Fibroblast of villous mesenchyme (primary cell): ENCODE measurements at places on chromosomes 4 and X. TPM values are rescaled to one million over a fixed set of nuclear protein-coding genes. Genes with fewer than 3 reads are reported as not detected.

DNA sequence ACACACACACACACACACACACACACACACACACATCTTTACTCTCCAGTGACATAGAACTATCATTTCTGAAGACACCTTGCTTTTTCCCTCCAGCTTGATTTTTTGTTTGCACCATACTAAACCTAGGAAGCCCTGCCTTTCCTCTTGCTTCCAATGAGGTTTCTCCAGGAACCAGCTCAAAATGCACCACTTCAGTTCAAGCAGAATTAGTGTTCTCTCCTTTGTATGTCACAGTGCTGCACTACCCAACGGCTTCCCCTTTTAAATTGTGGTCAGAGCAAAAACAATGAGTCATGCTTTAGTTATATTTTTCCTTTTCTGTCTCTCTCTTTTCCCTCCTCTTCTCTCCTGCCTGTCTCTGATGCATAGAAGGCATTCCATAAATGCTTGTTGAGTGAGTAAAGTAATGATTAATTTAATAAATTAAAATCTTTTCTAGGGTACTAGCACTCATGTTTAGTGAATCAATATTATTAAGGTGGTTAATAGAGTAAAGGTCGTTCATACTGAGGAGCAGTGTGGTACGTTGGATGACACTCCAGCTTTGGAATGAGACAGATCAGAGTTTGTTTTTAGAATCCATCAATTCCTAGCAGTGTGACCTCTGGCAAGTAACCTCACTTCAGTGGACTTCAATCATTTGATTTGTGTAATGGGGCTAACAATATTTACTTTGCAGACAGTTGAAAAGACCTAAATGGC is 5.9 kb downstream of the RTL3 start:
- peak; percentile 50 for DNase-seq

DNA sequence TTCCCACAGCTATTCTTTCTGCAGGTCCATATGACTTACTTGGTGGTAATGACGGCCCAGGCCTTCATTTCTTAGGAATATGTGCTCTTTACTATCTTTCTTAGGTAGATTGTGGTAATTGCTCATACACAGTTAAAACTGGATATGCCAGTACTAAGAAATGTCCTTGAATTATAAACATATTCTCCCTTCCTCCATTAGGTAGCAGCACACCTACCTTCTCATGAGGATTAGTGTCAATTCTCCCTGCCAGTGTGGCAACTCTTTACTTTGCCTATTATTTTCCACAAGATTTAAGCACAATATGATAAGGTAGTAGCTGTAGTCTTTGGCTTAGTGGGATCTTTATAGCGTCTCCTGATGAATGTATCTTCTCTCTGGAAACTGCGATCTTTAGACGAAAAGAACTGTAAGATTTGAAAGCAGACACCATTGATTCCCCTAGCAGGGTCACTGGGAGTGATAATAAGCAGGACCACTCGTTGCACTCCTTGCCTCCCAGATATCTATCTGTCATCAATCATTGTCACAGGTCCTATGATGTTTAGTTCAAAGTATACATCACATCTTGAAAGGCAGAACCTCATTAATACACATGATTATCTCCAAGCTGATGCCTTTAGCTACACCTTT is 1240.7 kb downstream of the C4orf33 start:
- DNase-seq = peak; percentile 16

GRCh38 chr4:22202246-22202974 is 253.8 kb upstream of the KCNIP4 start:
- DNase-seq = no peak

- DNase-seq = peak; percentile 49
Observed at GRCh38 chr4:17068392-17068791, 169.9 kb upstream of the LDB2 start.

- DNase-seq = no peak
Observed at GRCh38 chr4:13430834-13431568, 53.1 kb downstream of the RAB28 start.

- no peak for DNase-seq
Observed at GRCh38 chr4:186688150-186688943, 35.3 kb downstream of the FAT1 start.

GRCh38 chr4:20037745-20038144 is 214.0 kb upstream of the SLIT2 start:
- DNase-seq = no peak

GRCh38 chr4:161916035-161916434 is 247.8 kb downstream of the FSTL5 start:
- DNase-seq = no peak

- DNase-seq = peak; percentile 62
Observed at GRCh38 chr4:173821036-173821435, 291.0 kb upstream of the HAND2 start.

DNA sequence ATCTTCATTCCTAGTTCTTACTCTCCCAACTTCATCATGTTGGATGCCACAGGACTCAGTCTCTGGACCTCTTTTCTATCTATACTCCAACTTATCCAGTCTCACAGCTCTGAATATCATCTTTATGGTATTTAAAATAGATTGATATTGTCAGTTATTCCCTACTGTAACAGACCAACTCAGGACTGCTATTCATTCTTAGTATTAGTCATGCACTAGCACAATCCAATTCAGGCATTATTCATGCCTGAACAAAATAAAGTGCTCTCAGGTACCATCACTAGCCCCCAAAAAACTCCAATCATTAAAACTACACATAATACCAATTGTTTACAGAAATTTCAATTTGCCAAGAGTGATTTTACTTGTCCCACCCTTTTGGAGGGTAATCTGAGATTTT is 37.7 kb downstream of the FRYL start:
- no peak for DNase-seq

Gene PTCHD1
- total RNA-seq = under 0.01 TPM in 1 of 2 replicates, not detected in the other

Gene RAB33B
- 11.3 and 14.7 TPM in 2 replicates for total RNA-seq

Gene NALF2
- not detected in 2 replicates for total RNA-seq

- peak; percentile 28 for DNase-seq
Observed at GRCh38 chrX:150575419-150575814, 7.0 kb downstream of the MTM1 start.

GRCh38 chr4:123578276-123579029 is 181.9 kb downstream of the SPRY1 start:
- DNase-seq = no peak

DNA sequence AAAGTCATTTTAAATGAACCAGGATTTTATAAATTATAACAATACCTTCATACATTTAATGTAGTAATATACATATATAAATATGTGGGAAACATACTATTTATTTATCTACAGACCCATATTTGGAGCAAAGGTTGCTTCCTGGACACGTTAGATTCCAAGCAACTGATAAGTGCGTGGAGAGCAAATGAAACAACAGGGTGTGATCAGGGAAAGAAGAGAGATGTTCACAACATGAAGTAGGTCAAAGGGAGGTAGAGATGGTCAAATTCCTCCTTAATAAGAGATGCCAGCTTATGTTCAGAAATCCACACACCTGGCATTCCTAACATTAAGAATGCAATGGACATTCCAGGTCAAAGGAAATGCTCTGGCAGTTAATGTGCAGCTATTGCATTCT is 53.1 kb upstream of the HPGD start:
- no peak for DNase-seq

Gene RTL3
- under 0.01 and 0.32 TPM in 2 replicates for total RNA-seq

Gene RTL5
- 1.3 and 2.2 TPM in 2 replicates for total RNA-seq

Gene ZNF732
- 0.43 and 0.64 TPM in 2 replicates for total RNA-seq

DNA sequence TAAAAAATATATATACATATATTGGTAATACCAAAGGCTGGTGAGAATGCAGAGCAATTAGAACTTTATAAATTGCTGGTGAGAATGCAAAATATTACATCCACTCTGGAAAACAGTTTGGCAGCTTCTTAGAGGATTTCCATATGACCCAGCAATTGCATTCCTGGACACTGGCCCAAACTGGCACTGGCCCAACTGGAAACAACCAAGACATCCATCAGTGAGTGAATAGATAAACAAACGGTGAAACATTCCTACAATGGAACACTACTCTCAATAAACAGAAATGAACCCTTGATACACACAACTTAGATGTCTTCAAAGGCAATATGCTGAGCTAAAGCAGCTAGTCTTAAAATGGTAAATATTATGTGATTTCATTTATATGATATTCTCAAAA is 524.2 kb downstream of the IQCM start:
- peak; percentile 34 for DNase-seq

- no peak for DNase-seq
Observed at GRCh38 chr4:71930459-71930858, 101.3 kb upstream of the NPFFR2 start.

- no peak for DNase-seq
Observed at GRCh38 chr4:19259920-19260319, 991.8 kb upstream of the SLIT2 start.

DNA sequence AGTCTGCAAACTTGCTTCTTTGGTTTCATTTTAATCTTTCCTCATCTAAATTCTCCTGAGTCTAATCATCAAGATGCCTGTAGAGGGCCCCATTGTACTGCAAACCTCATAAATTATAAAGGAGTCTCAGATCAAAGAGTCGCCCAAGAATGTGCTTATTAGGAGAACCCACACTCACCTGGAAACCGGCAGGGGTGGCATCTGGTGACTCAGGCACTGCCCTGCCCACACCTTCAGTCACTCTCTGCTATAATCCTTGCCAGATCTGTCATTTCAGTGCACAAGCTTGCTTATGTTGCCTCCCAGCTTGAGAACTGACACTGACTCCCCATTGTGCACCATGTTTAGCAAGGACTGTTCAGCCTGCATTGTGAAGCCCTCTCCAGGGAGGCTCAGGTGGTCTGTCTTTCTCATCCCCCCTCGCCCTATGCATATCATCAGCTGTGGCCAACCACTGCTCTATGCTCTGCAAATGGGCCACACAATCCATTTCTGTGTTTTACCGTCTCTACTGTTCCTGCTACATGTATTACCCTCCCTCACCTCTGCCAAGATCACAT is 12.4 kb downstream of the EPGN start:
- DNase-seq = peak; percentile 70

DNA sequence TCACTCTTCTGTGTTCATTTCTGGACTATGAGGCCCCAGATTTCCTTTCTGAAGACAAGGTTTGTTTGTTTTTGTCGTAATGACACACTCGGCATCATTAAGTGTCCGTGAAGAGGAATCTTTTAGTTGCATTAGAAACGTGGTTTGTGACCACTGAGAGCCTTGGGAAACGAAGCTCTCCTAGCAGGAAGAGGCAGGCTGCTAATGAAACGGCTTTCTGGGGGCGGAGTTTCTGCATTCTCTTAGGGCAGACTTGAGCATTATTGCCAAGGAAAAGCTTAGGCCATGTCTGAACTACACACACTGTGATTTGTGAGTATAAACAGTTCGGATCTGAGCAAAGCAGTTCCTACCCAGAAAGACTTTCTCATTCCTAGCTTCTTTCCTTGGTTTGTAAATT is 64.0 kb downstream of the SOX3 start:
- DNase-seq = no peak

DNA sequence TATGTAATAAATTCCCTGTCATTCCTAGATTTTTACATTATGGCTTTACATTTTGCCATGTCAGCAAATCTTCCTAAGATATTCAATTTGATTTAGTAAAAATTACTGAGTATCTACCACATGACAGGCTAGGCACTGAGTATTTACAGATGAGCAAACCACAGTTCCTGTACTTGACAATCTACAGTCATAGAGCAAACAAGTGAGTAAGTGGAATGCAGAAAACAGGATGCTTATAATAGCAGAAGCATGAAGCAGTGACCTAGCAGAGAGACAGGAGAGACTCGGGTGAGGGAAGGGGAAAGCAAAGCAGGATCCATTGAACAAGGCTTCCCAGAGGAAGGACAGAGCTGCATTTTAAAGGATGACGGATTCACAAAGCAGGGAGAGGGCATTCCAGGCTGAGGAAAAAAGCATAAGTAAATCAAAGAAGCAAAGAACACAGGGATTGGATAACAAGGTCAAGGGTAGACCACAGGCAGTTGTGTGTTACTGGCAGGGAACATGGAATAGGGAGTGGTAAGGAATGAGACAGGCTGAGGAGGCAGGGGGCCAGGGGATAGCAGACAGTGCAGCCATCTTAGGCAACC is 124.7 kb upstream of the C1QTNF7 start:
- peak; percentile 88 for DNase-seq

- no peak for DNase-seq
Observed at GRCh38 chrX:147550217-147550616, 361.5 kb upstream of the FMR1 start.

- no peak for DNase-seq
Observed at GRCh38 chrX:135981010-135981409, 4.2 kb upstream of the SLC9A6 start.

DNA sequence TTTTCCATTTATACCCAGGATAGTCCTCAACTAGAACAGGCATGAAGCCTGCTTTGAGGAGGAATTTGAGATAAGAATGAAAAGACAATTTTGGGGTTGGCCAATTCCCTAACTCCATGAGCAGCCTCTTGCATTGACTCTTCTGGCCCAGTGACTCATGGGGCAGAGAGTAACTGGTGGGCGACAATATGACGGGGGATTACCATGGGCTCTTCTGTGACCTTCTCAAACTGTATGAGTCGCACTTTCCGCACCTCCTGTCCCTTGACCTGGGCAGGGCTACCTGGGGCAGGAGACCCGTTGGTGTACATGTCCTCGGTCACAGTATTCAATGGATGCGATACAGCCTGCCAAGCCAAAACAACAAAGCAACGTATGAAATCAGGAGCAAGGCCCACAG is 13.3 kb downstream of the MPP1 start:
- DNase-seq = no peak

- no peak for DNase-seq
Observed at GRCh38 chr4:19227701-19228100, 1024.0 kb upstream of the SLIT2 start.

DNA sequence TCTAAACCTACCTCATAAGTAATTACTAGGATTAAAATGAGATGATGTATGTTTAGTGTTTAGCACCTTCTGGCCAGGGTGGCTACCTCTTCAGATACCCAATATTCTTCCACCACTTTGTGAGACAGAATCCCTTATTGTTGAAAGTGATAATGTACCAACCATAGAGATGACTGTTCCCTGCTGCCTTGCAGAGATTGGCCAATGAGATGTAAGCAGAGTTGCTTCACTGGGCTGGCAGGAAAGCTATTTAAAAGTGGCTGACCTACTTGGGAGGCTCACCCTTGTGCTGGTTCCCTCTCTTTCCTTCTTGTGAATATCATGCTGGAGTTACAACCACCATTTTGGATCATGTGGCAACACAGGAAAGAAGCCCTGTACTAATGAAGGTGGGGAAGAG is 58.9 kb downstream of the TMEM154 start:
- no peak for DNase-seq

DNA sequence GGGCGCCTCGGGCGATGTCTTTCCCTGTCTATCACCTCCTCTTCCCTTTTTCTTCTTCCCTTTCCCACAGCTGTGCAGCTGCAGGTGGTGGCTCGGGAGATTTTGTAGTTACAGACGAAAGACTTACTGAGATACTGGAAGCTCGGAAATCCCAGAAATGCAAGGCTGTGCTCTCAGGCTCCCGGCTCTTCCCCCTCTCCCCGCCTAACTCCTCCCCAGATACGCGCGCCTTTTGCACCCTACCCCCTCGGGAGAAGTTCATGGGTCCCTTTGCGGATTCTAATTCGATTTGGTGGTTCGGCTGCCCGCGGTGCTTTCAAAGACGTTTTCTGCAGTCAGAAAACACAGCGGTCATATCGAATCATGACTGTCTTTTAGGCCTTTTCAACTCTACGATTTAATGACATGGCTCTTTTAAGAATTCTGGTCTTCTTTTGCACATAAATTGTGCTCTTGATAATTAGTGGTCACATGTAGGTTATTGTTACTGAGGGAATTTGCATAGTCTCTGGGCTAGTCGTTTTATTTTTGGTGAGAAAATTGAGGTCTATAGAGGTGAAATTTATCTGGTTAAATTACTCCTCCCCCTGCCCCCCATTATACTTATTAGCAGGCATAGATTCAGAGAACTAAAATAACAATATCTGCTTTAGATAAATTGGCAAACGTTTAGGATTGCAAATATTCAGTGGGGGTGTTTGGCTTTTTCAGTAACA is 1.6 kb downstream of the SEPTIN11 start:
- peak; percentile 65 for DNase-seq

- no peak for DNase-seq
Observed at GRCh38 chr4:118742050-118742449, 56.9 kb downstream of the METTL14 start.

Gene RTL9
- under 0.01 TPM in 2 replicates for total RNA-seq
